ENCODE measurements at places on chromosomes 12 and 14.

DNA sequence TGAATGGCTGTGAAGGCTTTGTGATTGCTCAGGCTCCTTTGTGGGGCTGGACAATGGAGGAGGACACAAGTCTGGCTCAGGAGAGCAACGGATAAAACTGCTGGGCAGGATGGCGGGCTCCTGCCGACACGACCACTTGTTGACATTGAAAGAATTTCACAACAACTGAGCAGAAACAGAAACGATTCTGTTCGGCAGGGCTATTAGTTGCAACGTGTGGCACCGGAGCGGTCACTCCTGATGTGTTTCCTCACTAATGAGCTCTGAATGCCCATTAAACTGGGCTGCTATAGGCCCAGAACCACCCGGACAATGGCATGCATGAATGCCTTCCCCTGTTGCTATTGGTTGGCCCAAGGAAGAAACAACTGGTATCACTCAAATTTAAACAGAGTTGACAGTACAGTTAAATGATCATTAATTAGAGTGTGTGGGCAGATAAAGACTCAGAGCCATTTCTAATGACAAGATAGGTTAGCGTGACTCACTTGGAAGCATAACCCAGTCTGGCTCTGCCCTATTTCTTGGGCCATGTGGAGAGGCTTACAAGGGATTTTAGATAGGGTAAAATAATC lies 142.9 kb downstream of the ASCL1 start:
- DNase-seq, result no peak

DNA sequence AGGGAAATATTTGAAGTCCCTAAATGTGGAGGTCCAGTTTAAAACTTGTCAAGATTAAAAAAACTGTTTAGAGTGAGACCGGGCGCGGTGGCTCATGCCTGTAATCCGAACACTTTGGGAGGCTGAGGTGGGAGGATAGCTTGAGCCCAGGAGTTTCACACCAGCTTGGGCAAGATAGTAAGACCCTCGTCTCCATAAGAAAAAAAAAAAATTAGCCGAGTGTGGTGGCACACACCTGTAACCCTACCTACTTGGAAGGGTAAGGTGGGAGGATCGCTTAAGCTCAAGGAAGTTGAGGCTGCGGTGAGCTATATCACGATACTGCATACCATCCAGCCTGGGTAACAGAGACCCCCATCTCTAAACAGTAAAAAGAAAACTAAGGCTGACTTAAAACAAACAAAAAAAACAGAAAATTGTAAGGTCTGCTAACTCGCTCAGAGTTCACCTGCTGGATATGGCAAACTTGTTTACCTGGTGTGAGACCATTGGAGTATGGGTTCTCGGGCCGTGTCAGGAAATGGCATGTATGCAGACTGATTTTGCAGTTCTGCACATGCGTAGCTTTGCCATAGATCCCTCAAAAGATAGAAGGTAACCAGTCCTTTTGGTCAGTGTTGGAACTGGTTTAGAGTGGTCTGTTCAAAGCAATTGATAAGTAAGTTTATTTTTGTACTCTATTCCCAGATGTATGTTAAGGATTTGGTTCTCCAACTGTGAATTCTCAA lies 2.1 kb downstream of the RNF10 start:
- peak; percentile 30 for DNase-seq

- DNase-seq, result no peak
Measured at GRCh38 chr14:104072586-104072985, 12.9 kb upstream of the ASPG start.

DNA sequence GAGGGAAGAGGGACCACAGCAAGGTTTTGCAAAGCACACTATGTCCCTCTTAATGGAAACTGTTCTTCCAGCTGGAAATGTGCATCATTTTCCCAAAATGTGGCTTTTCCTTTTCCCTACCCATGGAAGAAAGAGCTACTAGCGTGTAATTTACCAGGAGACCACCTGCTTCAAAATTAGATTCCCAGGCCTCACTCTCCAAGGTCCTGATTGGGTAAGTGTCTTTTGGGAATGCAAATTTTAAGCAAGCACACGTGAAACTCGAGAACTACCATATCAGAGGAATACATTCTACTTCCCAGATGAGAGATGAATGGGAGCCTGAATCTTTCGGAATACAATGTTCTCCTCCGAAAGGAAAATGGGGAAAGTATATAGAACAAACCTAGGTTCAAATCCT lies 201.6 kb upstream of the NOS1 start:
- DNase-seq, result no peak

GRCh38 chr12:5484426-5484825 lies 52.5 kb downstream of the NTF3 start:
- DNase-seq, result no peak
